ENCODE measurements at places on chromosomes 16 and 17.

GRCh38 chr16:87762071-87762571, 3.7 kb downstream of the KLHDC4 start:
- no peak for DNase-seq

DNA sequence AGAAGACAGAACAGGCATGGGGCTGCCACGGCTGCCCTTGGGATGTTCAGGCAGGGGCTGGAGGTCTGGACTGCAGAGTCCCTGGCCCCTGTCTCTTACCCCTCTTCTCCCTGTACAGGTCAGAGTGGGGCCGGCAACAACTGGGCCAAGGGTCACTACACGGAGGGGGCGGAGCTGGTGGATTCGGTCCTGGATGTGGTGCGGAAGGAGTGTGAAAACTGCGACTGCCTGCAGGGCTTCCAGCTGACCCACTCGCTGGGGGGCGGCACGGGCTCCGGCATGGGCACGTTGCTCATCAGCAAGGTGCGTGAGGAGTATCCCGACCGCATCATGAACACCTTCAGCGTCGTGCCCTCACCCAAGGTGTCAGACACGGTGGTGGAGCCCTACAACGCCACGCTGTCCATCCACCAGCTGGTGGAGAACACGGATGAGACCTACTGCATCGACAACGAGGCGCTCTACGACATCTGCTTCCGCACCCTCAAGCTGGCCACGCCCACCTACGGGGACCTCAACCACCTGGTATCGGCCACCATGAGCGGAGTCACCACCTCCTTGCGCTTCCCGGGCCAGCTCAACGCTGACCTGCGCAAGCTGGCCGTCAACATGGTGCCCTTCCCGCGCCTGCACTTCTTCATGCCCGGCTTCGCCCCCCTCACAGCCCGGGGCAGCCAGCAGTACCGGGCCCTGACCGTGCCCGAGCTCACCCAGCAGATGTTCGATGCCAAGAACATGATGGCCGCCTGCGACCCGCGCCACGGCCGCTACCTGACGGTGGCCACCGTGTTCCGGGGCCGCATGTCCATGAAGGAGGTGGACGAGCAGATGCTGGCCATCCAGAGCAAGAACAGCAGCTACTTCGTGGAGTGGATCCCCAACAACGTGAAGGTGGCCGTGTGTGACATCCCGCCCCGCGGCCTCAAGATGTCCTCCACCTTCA, 11.7 kb downstream of the TUBB3 start:
- DNase-seq: no peak

GRCh38 chr17:80008383-80008840, 27.3 kb downstream of the TBC1D16 start:
- DNase-seq: no peak

- DNase-seq: no peak
Measured at GRCh38 chr17:54754560-54754959, 146.1 kb upstream of the TOM1L1 start.

DNA sequence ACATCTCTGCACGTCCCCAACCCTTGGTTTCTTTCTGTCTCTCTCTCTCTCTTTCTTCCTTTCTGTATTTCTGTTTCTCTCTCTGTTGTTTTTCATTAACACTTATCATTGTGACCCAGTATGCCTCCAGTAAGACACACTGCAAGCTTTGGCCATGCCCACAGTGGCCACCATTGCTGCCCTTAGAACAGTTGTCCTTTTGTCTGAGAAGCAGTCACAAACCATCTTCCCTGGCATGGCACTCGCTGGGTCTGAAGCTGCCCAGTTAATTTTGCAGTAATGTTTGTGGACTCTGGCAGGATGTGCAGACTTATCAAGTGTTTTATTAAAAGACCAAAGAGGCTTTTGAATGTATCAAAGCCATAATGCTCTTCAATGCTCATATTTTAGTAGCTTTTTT, 146.9 kb downstream of the MSI2 start:
- DNase-seq: no peak

DNA sequence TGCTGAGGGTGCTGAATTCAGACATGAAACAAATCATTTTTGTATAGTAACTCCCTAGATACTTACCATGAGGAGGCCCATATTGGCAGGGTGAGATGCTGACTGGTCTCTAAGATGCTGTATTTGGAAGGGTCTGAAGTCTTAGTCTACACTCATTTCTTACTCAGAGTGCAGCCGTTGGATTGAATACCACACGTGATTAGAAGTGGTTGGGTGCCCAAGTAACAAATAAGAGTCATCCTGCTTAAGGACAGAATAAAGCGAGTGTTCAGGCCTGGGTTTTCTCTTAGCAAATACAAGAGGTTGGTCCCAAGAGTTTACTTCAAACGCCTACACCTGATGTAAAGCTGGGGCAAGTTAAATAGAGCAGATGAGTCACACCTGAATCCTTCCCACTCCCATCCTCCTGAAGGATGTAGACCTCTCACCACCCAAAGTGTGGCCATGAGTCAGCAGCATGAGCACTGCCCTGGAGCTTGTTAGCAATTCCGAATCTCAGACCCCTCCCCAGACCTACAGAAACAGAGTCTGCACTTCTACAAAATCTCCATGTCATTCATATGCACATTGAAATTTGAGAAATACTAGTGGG, 284.6 kb upstream of the CDH5 start:
- DNase-seq: no peak

- DNase-seq: no peak
Measured at GRCh38 chr17:60164697-60165096, 14.9 kb downstream of the CA4 start.

DNA sequence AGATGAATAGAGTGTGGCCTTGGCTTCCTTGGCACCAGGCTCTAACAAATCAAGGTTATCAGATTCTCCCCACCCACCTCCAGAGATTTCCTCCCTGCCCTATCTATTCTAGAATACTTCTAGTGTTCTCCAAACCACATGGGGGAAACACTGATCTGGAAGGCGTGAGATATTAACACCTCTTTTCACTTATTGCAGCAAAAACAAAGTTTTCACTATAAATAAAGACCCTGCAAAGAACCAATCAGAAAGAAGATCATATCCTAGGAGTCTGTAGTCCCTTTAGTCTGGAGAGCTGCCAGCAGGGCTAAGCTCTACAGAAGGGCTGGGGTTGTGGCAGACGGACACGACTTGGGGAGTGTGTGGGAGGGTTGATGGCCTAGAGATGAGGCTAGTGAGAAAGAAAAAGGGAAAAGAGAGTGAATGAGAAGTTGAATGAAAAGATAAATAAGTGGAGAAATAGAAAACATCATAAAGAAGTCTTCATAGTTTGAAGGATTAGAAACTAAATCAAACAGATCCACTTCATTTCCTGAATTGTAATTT, 8.6 kb upstream of the SKAP1 start:
- DNase-seq: no peak

DNA sequence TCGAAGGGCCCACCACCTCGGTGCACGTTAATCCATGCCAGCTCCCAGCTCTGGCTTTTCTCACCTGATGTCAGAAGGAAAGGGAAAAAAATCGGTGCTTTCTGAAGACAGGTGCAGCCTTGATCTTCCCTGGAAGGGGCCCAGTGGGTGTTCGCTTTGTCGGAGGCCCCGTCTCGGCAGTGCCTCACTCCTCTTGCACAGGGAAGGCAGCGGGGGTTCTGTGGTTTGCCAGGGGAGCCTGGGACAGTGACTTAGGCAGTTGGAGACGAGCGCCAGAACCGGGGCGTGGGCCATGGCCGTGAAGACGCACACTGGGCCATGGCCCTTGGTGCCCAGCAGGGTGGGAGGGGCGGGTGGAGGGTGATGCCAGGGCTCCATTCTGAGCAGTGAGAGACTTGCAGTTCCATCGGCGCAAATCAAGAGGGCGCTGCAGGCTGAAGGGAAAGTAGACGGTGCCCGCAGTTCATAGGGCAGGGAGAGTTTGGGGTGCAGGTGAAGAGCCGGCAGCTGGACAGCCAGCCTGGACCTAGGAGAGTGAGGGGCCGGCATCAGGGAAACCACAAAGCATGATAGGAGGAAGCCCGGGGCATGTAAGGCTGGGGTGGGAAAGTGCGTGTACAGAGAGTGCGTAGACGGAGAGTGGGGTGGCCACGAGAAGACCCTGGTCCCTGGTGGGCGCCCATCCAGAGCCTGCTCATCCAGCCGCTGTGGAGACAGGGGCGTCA, 101.3 kb upstream of the CHMP6 start:
- no peak for DNase-seq

DNA sequence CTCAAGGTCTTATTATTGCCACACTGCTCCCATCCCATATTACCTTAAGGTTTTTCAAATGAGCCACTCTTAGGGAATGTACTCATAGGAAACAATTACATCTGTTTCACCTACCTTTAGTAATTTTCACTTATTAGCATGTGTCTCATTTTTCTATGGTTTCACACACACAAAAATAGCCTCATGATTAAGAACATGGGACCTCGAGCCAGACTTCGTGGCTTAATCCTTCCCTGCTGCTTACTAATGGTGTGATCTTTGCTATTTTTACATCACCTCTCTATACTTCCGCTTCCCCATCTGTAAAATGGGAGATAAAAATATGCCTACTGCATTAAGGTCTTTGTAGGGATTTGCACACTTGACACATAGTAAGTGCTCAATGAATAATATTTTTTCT, 38.5 kb downstream of the OTOA start:
- no peak for DNase-seq

GRCh38 chr17:52147431-52147830, 11.1 kb downstream of the CA10 start:
- DNase-seq: no peak

DNA sequence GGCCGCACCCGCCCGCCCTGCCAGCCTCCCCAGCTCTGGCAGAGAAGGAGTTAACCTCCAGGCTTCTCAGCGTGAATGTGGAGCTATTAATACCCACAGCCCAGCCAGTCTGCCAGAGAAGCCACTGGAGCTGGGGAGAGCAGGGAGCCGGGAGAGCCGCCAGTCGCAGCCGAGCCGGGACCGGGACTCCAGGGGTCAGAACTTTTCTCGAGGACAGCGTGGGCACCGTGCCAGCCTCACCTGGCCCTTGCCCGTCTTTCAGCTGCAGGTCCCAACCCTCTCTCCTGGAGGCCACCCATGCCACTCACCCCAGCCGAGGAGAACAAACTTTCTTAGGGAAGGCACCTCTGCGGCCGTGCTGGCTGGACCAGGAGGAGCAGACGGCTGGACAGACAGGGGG, 33.8 kb upstream of the SBK1 start:
- no peak for DNase-seq

GRCh38 chr16:740764-741505, at the start of gene CIAO3:
Gene CIAO3 (minus strand): TSS chr16:740997. CDS start chr16:740985, 12 bp downstream.
- DNase-seq: peak; percentile 69

DNA sequence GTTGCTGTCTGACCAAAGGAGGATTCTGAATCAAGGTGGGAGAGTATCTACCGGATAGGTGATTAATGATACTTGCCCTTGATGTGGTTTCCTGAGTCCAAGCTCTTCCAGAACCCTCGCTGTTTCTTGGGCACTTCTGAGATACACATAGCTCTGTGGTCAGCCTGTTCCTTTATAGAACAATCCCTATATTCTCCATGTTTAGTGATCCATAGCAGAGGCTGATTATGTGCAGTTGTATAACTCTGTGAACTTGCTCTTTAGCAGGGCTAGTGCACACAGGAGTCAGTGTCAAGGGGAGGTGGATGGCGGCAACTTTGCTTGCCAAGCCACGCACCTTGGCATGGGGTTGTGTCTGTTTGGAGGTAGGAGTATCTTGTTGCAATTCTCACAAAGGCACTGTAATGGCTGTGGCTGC, 36.1 kb downstream of the ARL4D start:
- no peak for DNase-seq

GRCh38 chr17:56326001-56326359, 172.7 kb downstream of the ANKFN1 start:
- no peak for DNase-seq

DNA sequence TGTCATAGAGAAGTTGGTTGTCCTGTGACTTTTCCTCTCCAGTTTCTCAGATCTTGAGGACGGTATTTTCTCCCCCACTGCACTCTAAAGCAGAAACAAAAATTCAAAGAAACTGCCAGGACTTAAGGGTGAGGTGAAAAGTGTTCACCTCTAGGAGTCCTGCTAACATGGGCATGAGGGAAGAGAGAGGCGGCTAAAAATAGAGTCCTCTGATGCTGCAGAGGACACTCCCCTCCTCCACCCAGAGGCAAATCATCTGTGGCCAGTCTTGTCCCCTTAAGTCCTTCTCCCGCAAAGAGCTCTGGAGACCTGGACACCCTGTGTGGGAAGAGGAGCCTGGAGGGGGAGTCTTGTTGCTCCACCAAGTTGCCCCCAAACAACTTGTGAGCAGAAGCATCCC, 4.7 kb upstream of the DDX19A start:
- no peak for DNase-seq

DNA sequence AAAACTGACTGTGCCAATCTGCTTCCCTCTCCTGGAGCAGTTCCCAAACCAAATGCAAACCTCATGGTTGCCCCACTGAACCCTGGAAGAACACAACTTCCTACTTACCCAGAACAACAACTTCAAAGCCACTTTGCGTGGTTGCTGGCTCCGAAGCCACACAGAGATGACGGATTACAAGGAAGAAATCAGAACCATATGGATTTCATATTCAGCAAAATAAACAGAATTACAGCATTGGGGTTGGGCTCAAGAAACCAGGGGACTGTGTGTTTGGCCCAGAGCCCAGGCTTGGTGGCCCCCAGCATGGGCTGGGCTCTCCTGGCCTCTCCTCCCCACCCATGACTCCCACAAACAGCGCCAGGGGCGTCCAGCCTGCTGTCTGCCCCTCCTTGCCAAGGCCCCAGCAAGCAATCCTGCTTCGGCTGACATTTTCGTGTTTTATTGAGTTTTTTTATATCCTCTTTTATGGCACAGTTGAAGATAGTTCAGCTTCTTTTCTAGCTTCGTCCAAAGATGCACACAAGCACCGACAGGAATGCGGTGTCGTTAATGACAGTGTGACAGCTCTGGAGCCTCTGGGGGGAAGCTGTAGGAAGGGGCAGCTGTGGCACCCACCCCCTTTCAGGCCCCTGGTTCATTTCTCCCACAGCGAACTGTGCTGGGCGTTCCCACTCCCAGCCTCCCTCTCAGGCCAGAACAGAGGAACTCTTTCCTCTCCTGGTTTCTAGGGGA, 137.1 kb downstream of the GAS7 start:
- peak; percentile 82 for DNase-seq

GRCh38 chr17:66549731-66550207, 247.4 kb downstream of the PRKCA start:
- no peak for DNase-seq

- DNase-seq: peak; percentile 44
Measured at GRCh38 chr17:8359769-8360168, 16.7 kb downstream of the KRABD2 start.

DNA sequence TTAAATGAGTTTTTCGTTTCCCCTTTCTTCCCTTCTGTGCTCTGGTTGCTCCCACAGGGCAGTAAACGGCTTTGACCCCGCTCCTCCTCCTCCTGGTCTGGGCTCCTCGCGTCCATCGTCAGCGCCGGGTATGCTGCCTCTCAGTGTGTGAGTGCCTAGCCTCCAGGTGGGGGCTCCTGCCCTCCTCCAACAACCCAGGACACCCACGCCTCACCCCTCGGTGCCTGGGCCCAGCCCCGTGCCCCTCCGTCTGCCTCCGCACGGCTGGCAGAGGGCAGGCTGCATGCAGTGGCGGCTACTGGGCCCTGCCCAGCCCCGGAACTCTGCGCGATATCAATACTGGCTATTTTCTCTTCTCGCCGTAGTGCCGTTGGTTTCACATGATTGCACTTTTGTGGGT, 31.2 kb downstream of the NDEL1 start:
- DNase-seq: no peak

- DNase-seq: no peak
Measured at GRCh38 chr17:16377941-16378341, 3.0 kb upstream of the UBB start.

- peak; percentile 50 for DNase-seq
Measured at GRCh38 chr16:65122724-65123395, 997 bp upstream of the CDH11 start.
